ENCODE measurements at places on chromosomes 2 and 18.

DNA sequence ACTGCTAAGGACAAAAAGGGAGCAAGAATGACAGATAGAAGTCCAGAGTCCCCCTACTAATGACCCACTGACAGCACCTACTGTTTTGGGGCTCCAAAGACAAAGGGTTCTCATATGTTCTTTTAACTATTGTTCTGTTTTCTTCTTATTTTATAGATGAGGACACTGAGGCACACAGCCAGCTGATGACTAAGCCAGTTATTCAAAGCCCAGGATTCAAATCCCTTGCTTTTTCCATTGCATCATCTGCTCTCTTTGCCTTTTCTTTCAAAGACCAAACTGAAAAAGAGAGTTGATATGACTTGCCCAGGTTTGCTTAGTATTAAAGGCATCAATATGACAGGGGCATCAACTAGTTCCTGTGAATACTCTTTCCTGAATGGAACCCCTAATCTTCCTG, 299.8 kb downstream of the LRATD1 start:
- DNase-seq, result peak; percentile 12

DNA sequence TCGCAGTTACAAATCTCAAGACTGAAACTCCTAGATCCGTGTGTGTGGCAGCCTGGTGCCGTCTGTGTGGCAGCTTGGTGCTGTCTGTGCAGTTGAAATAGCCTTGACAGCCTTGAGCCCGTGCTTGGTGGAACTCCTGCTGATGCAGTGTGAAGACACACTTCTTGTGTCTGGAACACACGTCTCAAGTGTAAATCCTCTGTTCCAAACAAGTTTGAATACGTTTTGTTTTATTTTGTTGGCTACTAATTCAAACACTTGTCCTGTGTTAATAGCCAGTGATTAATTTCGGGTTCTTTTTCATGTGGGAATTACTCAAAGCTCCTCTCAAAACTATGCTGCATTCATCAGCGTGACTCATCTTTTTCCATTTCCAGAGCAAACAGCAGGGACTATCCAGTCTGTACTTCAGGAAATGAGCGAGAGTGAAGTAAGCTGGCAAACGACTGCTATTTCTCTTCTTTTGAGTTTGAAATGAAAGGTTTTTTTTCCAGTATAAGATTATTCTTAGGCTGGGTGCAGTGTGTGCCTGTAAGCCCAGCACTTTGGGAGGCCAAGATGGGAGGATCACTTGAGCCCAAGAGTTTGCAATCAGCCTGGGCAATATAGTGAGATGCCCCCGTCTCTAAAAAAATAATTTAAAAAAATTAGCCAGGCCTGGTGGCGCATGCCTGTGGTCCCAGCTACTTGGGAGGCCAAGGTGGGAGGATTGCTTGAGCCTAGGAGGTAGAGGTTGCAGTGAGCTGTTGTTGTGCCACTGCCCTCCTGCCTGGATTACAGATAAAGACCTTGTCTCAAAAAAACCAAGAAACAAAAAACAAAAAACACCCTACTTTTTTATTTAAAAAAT, 152.9 kb downstream of the SPP2 start:
- DNase-seq, result peak; percentile 96

DNA sequence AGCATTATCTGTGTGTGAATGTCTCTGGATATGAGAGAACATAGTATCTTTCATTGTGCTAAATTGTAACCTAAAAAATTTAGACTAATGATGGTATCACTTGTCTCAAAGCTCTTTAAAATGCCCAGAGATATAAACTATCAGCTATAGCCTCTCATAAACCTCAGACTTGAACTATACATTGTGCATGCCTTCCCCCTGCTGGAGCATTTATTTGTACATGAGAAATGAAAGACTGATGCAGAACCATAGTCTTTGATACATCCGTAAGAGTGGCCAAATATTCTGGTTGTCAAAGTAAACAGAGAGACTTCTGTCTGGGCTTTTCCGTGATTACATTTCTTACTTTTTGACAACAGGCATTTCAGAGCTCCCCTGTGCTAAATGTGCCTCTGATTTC, 71.9 kb upstream of the CCDC68 start:
- DNase-seq, result no peak

DNA sequence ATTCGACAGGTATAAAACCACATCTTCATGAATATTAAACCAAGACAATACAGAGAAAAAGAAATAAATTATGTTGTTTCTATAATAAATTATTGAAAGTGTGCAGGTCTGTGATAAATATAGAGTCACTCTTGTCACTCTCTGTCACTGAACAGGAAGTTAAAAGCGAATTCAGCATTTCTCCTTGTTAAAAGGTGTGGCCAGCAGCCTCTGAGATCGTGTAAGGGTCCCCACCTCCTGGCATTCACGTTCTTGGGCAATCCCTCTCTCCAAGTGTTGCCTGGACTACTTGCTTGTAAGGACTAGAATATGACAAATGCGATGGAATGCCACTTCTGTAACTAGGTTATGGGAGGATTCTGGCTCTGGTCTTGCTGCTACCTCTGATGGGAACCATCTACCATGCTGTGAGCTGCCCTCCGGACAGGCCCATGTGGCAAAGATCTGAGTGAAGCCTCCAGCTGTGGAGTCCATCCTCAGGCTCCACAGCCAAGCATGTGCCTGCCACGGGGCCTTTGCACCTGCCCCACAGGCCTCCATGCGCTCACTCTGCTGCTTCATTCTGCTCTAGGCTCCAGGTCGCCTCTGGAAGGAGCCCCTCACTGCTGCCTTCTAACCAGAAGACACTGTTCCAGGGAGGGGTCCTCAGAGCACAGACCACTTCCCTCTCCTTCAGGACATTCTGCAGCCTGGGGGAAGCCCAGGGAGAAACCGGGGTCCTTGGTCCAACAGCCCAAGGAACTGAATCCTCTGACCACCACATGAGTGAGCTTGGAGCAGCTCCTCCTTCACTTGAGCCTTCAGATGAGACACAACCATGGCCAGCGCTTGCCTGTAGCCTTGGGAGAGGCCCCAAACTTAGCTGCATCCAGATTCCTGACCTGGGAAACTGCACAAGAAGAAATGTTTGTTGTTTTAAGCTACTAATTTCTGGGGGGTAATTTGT, 202.9 kb upstream of the HDAC4 start:
- DNase-seq, result no peak

GRCh38 chr2:223621901-223622300, 19.7 kb upstream of the SCG2 start:
- no peak for DNase-seq

DNA sequence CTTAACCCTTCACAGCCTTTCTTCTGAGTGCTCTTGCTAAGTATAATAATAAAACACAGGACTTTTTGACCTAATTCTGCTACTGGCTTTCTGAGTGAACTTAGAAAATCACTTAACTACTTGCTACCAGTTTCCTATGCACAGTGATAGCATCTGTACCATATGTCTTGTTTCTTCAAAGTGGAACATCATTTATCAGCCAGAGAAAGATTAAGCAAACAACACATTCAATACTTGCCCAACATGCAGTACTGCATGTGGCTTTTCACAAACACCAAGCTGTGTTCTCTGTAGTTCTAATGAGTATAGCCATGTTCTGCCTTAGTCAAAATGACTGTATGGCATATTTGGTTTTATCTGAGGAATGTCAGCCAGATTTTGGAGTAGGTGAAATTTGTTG, 1286.6 kb upstream of the ZEB2 start:
- no peak for DNase-seq

DNA sequence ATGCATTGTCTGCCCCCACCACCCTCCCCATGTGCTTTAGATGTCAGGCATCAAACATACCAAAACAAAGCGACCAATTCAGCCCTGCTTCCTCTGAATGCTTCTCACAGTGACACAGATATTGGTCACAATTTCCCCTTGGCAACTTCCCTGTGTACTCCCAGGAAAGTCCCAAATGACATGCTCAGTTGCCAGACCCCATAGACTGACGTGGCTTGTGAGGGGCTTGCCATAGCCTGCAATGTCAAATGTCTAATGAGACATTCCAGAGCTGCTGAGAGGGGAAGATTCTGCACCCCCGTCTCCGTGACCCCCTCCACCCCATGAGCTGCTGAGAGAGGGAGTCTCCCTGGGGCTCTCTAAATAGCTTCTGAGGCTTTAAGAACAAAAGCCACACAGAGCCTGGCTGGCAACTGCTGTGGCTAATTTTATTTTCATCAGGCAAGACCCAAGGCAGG, 47.3 kb downstream of the RFTN2 start:
- DNase-seq, result peak; percentile 10

GRCh38 chr2:4369826-4370419, 666.5 kb downstream of the DCDC2C start:
- DNase-seq, result no peak

DNA sequence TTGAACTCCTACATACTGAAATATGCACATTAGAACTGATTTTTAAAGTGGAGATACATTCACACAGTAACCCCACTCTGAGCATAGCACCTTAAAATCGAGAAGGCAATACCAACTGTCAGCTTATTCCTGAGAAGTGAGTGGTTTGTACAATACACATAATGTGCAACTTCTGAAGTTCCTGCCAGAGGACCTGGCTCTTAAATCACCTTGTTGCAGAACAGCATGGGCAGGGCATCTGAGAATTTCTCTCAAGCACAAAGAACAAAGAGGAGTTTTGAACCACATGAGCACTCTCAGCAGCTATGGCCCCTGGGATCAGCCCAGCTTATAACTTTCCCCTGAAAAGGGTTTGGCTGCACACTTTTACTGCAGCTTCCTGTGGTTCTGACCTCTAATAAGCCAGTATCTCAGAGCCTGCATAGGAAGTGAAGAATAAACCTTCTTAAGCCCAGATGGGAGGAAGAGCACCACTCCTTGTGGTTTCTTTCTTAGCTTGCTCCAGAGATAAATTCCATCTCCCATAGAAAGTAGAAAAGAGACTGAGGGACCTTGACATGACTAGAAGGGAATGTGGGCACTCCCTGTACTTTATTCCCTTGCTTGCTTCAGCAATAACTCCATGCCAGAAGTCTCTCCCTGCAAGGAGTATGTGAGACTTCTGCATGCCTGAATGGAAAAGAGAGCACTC, 862.3 kb downstream of the SUCLG1 start:
- DNase-seq, result peak; percentile 70

DNA sequence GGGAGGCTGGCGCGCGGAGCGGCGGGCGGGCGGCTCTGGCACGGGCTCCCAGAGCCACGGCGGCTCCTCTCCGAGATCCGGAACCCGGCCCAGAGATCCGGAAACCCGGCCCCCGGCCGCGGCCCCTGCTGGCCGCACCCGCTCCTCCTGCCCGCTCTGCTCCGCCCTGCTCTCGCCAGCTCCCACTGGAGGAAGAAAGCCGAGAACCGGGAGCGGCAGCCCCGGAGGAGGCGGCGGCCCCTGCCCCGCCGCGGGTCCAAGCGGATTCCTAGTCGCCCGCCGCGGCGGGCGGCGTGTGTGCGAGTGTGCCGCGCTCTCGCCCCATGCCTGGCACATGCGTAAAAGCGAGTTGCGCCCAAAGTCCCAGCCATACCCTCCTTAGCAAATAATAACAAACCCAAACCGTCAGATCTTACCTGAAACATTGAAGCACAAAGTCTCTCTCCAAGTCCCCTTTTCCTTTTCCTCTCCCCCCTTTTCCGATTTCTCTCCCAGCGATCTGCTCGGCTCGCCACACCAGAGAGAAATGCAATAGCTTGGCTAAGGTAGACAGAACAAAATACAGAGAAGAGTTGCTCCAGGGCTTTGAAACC, 108.7 kb upstream of the KCTD1 start:
- DNase-seq, result peak; percentile 58

GRCh38 chr2:174996622-174997021, 8.6 kb downstream of the CHN1 start:
- DNase-seq, result no peak

DNA sequence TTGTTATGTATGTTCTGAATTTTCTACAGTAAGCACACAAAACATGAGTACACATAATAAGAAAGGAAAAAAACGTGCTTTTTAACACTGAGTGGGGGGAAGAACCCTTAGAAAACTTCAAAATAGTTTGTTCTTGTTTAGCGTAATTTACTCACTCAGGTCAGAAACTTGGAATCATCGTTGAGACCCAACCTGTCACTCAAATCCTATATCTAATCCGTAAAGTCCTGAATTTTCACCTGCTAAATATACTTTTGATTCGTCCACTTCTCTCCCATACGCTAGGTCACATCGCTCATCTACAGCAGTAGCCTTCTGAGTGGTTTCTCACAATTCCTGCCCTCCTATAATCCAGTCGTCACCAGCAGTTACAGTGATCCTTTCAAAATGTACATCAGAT, 767 bp downstream of the TPRKB start:
- DNase-seq, result no peak

DNA sequence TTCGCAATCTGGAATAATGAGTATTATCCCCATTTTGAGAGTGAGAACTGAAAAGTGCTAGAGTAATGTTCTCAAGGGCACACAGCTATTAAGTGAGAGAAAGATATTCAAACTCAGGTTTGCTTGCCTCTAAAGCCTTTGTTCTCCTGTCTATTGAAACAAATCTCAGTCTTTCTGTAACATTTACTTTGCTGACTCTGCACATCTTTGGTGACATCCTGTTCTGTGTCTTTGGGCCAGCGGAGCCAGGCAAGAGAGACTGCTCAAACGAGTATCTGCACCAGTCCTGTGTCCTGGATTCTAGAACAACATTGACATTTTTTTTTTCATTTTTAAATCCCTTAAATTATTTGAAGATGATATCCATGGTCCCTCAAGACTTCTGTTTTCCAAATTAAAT, 1539.2 kb upstream of the PIK3C3 start:
- DNase-seq, result no peak

DNA sequence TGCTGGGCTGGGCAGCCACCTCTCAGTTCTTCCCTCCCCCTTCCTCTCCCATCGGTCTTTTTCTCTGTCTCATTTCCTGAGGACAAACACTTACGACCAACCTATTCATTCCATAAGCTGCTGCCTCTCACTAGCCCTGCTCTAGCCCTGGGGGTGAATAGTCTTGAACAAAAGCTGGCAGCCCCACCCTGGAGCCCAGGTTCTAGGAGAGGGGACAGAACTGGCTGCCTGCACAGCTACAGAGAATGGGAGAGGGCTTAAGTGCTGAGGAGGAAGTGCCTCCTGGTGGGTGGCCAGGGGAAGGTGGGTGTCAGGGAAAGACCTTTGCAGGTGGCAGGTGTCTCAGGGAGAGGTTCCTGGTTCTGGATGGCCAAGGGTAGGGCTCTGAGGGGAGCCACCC, 22.8 kb downstream of the ANO7 start:
- no peak for DNase-seq

DNA sequence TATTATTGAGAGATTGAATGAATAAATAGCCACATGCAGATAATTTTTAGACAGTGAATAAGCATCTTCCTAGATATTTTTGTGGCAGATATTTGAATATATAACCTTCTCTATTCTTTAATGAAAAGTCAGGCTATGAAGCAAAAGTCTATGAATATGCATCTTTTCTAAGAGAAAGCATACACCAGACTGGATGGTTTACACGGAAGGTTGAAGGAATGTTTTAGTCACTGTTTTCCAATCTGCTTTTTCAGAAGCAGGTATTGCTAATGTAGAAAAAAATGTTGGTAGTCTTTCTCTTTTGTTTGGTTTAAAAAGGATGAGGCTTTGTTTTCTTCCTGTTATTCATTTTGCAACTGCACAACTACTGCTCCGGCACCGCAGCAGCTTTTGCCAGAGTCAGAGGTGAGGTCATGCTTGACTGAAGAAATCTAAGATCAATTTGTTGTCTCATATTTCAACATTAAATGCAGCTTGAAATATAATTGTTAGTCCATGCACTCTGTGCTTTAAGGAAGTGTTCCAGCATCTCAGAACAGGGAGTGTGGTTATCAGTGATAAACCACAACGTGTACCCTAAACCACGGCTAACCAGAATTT, 1540.8 kb upstream of the PIK3C3 start:
- peak; percentile 47 for DNase-seq
